Kidney epithelial cell (primary cell): ENCODE measurements at places on chromosomes 16 and 17. TPM values are rescaled to one million over a fixed set of nuclear protein-coding genes. Genes with fewer than 3 reads are reported as not detected.

- DNase-seq, result no peak
These were observed 4.8 kb downstream of the IL4R start for GRCh38 chr16:27318392-27319256.

DNA sequence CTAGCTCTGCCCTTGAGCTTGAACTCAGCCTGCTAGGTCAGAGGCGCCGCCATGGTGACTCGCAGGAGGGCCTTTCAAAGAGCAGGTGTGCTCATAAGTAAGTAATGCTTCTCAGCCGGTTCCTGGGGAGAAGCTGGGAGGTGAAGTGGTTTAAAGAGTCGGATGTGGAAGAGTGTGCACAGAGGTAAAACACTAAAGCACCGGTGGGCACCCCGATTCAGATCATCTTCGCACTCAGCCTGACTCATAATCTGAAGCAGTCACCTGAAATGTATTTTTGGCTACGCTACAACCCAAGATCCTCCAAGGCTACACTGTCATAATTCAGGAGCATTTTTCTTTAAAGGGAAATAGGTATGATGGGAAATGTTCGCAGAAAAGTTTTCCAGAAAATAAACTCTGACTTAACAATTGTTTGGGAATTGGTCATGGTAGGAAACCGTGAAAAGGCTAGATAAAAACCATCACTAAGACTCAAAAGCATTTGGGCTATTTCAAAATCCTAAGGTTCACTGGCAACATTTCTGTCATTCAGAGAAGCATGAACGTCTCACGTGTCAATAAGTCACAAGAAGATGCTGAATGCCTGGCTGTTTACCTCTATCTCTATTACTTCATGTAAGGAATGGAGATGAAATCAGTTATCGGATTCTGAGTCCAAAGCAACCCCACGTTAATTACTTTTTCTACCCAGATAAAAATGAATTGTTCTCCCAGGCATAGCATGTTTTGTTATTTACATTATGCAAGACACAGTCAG lies 17.8 kb downstream of the CDH8 start:
- DNase-seq, result no peak

Gene BAHCC1
- 6.6 and 15.1 TPM in 2 replicates for total RNA-seq

- no peak for DNase-seq
These were observed 6.9 kb upstream of the TEX2 start for GRCh38 chr17:64269687-64270649.

- no peak for DNase-seq
These were observed 1.9 kb downstream of the GNA13 start for GRCh38 chr17:65054602-65055001.

GRCh38 chr17:78981010-78981888 lies 1.5 kb upstream of the LGALS3BP start:
- DNase-seq, result no peak

GRCh38 chr17:20120836-20121235 lies 111.7 kb downstream of the SPECC1 start:
- DNase-seq, result no peak

GRCh38 chr16:57604177-57604576 lies 24.3 kb upstream of the ADGRG1 start:
- DNase-seq, result no peak

Gene AGRP
- not detected in 2 replicates for total RNA-seq

DNA sequence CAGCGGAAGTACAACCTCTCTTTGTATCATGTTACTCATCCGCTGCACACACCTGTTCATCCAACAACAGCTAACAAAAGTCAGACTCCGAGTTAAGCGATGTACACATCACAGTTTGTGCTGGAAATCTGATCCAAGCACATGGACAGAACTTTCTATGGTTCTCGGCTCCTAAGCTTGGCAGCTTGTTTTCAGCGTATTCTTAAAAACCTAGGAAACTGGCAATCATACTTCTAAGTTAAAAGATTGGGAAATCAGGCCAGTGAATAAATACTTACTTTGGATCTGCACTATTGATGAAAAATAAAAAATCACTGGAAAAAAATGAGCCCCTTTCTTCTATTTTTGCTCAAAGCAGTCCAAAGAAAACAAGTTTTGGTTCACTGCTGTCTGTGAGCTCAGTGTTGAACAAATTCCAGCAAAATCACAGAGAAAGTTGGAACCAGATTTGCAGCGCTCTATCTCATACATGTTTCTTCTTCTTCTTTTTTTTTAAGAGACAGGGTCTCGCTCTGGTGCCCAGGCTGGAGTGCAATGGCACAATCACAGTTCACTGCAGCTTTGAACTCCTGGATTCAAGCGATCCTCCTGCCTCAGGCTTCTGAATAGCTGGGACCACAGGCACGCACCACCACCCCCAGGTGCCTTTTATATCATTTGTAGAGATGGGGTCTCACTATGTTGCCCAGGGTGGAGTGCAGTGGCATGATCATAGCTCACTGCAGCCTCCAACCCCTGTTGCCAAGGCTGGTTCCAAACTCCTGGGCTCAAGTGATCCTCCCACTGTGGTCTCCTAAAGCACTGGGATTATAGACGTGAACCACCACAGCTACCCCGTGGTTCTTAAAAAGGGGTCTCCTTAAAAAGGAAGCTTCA lies 71.6 kb upstream of the CREBBP start:
- DNase-seq, result no peak

Gene PARD6A
- 6.5 and 12.1 TPM in 2 replicates for total RNA-seq

GRCh38 chr17:9519583-9520272 lies 55.9 kb downstream of the STX8 start:
- no peak for DNase-seq

Gene CCL7
- total RNA-seq, result not detected in 2 replicates

GRCh38 chr17:17537311-17538099 lies 41.3 kb upstream of the RASD1 start:
- DNase-seq, result no peak

- no peak for DNase-seq
These were observed 461.0 kb upstream of the C16orf82 start for GRCh38 chr16:26605626-26606271.

DNA sequence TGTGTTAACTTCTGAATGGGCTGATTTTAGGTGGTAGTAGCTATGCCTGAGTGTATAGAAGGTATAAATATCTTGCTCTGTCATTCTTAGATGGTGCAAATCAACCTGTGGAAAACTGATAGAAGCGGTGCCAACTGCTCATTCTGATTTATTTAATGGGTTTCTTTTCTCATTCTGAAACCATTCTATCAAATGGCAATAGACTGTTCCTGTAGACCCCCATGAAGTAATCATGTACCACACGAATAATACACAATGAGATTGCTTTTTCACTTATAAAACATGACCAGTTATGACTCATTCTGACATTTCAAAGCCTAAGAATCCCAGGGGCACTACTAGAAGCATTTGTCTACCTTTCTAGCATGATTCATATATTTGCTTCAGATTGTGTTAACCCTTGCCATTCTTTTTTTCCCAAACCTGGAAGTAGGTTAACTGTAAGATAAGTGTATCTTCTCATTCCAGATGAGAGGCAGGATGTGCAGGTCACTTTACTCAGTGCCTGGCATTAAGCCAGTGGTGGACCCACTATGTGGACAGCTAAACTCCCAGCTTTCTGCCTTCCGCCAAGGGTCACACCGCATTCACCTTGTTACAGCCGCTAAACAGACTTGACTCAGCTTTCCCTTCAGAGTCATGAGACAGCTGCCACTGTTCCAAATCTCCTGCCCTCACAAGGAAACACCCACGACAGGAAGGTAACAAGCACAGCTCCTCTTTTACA lies 16.4 kb upstream of the SLC16A11 start:
- peak; percentile 94 for DNase-seq

DNA sequence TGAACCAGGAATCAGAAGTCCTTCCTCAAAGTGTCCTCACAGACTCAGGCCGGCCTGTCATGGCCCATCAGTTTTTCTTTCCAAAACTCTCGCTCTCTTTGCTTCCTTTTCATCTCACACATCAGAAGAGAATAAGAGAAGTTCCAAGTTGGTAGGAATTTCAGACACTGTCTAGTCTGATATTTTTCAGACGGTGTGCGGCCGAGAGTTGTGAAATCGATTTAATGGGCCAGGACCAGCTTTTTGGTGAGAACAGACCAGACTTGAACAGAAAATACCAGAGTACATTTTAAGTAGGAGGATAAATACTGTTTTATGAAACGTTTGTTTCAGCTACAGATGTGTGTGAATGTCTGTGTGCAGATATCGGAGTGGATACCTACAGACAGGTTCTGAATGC lies 24.8 kb upstream of the RCVRN start:
- no peak for DNase-seq

DNA sequence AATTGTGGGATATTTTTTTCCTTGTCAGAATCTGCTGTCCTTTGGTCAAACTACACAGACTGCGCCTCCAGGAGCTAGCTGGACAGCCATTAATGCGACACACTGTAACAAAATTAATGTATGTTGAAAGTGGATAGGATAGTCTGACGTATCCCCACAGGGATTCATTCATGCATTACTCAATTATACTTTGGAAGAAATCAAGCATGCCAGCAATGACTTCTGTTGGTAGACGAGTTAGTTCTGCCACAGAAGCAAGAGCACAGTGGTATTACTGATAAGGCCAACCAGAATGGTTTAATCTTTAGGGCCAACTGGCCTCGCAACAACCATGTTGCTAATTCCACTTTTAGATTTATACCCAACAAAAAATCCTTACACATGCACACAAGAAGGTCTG lies 106.4 kb upstream of the TOB1 start:
- DNase-seq, result no peak

Gene ASIC2
- 0.14 and 0.25 TPM in 2 replicates for total RNA-seq

GRCh38 chr16:78706637-78707036 lies 607.2 kb downstream of the WWOX start:
- DNase-seq, result no peak

DNA sequence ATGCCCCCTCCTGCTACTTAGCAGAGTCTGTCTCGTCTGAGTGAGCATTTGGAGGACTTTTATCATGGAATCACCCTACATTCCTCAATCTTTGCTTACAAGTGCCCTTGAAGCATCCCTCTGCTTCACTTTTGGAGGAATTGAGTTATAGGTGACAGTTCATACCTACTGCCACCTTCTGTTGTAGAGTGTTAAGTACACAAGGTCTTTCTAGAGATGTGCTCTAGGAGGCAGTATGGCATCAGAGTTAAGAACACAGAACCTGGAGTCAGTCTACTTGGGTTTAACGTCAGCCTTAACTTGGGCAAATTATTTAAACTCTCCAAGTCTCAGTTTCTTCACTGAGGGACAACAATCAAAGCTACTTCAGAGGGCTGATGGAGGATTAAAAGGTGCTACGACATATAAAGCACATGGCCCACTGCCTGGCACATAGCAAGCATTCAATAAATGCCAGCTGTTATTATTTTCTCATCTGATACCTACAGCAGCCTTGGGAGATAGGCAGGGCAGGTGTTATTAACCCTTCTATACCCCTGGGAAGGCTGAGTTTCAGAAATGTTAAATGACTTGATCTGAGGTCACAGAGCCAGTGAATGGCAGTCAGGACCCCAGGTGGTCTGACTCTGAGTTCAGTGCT lies 62.2 kb downstream of the UTP18 start:
- DNase-seq, result no peak

- no peak for DNase-seq
These were observed 4.5 kb downstream of the TMEM114 start for GRCh38 chr16:8585857-8586256.

GRCh38 chr17:7403043-7403726 lies 712 bp downstream of the TMEM256 start:
- DNase-seq, result no peak

DNA sequence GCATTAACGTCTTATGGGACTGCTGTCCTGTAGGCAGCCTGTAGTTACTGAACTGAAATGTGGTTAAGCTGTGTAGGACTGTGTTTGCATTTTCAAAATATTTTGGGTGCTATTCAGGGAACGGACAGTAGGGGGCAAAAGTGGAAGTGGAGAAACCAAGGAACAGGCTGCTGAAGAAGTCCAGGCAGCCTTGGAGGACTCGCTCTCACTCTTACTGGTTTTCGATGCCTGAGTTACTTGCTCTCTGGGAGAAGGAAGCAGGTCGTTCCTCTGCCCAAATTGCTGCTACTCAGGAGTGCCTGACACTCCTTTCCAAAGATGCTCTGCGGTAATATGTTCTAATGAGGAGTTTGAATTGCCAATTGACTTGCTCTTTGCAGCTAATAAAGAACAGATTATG lies 64.5 kb upstream of the RBFOX1 start:
- no peak for DNase-seq

- no peak for DNase-seq
These were observed 30.1 kb downstream of the USP22 start for GRCh38 chr17:21012736-21013135.

Gene CES5A
- not detected in 2 replicates for total RNA-seq

DNA sequence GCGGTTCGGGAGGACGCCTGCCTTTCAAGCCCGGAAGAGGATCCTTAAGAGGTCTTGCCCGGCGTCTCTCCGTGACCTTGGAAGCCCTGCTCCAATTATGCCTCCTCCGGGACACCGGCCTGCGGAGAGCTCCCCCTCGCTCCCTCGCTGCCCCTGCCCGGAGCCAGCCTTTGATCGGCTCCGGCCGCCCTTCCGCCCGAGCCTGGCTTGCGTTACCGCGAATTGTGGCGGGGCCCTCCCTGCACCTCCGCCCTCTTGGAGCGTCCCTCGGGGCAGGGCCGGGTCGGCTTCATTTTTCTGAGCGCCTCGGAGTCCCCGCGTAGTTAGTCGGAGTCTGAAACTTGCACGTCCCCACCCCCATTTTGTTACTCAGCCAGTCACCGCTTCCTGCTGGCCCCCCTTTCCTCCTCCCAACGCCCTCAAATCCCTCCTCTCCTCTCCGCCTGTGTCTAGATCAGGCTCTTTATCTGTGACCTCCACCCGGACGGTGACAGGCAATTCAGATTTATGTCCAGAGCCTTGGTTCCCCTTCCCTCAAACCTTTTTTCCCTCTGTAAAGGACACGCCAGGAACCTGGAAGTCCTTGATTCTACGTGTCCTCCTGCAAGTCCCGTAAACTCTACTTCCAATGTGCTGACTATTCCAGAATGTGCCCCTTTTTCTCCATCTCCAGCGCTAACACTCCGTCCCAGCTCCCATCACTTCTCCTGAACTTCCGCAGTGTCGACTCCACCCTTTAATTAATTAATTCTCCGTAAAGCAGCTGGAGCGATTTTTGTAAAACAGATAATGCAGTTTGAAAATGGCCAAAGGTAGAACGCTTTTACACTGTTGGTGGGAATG lies 569 bp upstream of the RABEP2 start:
- DNase-seq, result peak; percentile 28

DNA sequence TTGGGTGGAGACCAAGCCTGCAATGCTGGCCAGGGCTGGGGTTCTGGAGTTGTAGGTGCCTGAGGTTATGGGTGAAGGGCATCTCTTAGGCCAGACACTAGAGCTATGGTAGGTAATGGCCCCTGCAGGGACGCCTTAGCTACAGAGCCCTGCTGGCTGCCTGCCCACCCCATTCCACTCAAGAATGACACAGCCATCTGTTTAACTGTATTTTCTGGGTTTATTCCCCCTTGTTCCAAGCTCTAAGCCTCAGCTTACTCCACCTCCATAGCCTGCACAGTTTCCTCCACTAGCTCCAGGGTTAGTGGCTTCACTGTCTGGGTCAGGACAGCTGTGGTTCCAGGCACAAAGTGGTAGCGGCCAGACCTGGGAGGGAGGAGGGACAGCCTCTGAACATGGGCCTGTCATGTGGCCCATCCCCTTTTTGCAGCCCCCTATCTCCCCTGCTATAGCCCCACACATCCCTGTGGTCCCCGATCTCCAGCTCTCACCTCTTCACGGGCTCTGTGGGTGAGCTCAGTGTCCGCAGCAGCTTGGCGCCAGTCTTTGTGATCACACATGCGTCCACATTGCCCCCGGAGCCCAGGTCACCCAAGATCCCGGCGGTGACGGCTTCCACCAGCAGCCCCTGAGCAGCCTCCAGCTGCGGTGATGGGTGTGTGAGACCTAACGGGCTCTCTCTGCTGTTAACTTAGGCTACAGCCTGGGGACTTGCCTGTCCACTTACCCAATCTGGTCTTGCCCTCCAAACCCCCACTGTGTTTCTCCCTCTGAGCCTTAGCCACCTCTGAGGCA lies 2.1 kb downstream of the PSMB10 start:
- DNase-seq, result no peak
